ENCODE measurements at places on chromosomes 3 and 15.

DNA sequence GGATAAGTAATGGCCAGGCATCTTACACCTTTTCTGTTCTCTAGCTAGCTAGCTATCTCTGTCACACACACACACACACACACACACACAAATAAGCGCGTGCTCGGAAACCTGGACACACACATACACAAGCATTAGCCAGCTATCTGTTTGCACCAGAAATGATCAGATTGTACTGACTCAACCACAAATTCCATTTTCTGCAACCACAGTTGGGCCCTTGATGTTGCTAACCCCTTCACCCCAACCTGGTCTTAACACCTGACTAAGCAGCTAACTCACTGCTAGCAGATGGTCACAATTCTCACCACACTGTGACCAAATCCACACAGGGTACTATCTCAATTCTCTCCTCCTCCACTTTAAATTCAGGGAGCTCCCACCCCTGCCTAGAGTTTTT lies 183.0 kb upstream of the THBS1 start:
- no peak overlapping the region for H3K27ac ChIP-seq
- no peak overlapping the region for H3K4me3 ChIP-seq
- H3K36me3 ChIP-seq = no peaks in the 10 kb centered on the region
- no peaks in the 10 kb centered on the region for H3K27me3 ChIP-seq
- DNase-seq = no peak
- H3K4me1 ChIP-seq = peaks cover 3% of the 10 kb centered on the region

DNA sequence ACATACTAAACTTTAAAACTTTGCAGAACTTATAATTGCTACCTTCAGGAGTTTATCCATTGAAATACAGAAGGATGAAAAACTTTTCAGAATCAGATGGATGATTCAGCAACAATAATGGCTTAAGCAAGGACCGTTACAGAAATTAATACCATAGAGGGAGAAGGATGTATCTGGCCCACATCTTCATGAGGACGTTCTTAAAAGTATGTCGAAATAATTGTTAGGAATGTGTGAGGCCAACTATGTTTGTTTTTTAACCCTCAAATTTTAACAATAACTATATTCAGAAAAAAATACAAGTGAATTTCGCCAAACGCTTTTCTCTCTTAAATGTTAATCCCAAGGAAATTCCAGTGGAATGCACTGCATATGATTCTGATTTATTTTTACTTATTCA lies 105.2 kb upstream of the EPHA3 start:
- H3K4me3 ChIP-seq = no peak overlapping the region
- no peaks in the 10 kb centered on the region for H3K4me1 ChIP-seq
- DNase-seq = no peak
- no peak overlapping the region for H3K27ac ChIP-seq
- no peaks in the 10 kb centered on the region for H3K36me3 ChIP-seq
- no peaks in the 10 kb centered on the region for H3K27me3 ChIP-seq

DNA sequence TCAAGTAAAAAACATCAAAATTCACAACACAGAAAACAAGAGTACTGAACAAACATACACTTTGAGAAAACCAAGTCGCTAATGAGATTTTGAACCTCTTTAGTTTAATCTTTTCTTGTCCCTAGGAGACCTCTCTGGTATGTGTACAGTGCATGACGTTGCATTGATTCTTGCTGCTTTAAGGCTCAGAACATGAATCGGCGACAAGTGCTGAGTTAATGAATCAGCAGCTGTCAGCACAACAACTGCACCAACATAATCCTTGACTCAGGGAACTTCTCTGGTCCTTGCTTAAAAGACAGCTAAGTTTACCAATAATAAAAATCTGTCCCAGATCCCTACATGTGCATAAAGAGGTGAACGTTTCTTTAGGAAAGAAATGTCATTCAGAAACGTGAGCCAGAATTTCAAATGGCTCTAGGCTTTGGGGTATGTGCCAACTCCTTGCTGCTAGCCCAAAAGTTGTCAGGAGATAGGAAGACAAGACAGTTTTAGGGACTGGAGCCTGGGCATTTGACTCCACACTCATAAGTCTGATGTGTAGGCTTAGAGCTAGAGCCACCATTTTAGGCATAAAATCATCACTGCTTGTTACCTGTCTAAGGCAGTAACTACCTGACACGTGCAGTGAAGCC lies 86.9 kb downstream of the IL5RA start:
- no peaks in the 10 kb centered on the region for H3K27me3 ChIP-seq
- no peak for DNase-seq
- no peaks in the 10 kb centered on the region for H3K36me3 ChIP-seq
- H3K4me3 ChIP-seq = no peak overlapping the region
- no peak overlapping the region for H3K27ac ChIP-seq

DNA sequence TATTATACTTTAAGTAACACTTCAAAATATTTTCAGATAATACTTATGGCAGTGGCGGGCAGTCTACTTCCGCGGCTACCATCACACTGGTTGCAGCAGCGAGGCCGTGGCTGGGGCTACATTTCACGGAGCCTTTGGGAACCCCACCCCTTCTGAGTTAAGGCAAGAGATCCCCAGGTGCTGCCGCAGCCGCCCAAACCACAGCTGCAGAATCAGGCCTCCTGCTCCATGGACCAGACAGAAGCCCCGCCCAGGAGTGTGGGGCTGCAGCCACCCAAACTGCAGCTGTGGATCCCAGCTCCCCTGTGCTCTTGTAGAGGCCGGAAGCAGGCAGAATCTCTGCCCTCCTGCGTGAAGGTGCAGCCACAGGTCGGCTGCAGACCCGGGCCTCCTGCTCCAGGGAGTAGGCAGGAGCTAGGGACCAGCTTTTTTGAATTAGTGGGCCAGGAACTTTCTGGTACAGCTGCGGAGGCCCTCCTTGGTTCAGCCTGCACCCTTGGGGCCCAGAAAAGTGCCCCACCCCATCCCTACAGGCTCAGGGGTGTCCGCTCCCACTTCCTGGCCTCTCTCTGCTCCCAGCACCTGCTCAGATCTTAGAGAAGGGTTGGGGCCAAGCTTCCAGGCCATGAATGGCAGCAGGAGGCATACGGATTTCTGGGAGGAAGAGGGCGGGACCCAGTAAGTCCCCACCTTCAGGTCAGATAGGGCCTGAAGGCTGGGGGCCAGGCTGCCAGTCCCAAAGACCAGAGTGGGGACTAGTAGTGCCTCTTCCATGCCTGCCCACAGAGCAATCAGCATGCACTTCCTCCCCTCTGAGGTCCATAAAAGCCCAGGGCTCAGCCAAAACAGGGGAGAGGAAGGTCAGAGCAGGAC lies 1188.8 kb upstream of the CADM2 start:
- DNase-seq = no peak
- H3K27ac ChIP-seq = no peak overlapping the region
- no peaks in the 10 kb centered on the region for H3K4me1 ChIP-seq
- H3K4me3 ChIP-seq = no peak overlapping the region

GRCh38 chr15:25718597-25718996 lies 144.5 kb downstream of the ATP10A start:
- H3K27ac ChIP-seq = no peak overlapping the region
- no peaks in the 10 kb centered on the region for H3K27me3 ChIP-seq
- no peak for DNase-seq
- no peaks in the 10 kb centered on the region for H3K4me1 ChIP-seq
- H3K36me3 ChIP-seq = no peaks in the 10 kb centered on the region

DNA sequence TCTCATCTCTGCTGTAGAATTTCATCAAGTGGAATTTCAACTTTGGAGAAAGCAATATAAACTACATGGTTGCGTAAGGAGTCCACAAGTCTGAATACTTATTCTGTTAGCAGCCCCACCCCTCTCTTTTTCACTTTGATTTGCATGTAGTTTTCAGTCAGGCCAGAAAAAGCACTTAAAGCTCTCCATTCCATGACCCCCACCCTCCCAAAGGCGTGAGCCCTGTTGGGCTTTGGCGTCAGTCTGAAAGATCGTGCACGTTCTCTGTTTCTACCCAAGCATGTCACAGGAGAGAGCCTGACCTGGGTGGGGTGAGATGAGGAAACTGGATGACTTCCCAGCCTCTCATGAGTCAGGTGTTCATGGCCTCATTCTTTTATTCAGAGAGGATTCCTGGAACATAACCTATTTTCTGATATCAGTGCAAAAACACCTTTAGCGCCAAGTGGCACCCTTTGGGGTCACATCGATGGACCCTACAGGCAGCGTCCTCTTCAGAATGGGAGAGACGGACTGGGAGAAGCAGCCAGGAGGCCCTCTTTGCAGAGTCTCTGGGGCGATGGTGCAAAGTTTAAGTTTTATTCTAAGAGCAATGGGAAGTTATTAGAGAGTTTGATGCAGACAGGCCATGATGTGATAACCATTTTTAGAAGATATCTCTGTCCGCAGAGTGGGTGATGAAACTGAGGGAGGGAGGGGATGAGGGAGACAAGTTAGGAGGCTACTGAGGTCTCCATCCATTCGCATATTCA lies 55.8 kb downstream of the LSM3 start:
- no peak overlapping the region for H3K27ac ChIP-seq
- no peaks in the 10 kb centered on the region for H3K27me3 ChIP-seq
- H3K36me3 ChIP-seq = no peaks in the 10 kb centered on the region
- DNase-seq = no peak

GRCh38 chr3:98900265-98901118 lies 1.0 kb downstream of the DCBLD2 start:
- H3K36me3 ChIP-seq = no peaks in the 10 kb centered on the region
- no peaks in the 10 kb centered on the region for H3K27me3 ChIP-seq
- H3K4me3 ChIP-seq = peak overlapping the region; percentile 95
